ENCODE measurements at places on chromosomes 12 and 14. TPM values are rescaled to one million over a fixed set of nuclear protein-coding genes. Genes with fewer than 3 reads are reported as not detected.

TSPAN19 gene
- not detected for total RNA-seq

CPNE6 gene
- total RNA-seq, result not detected

PKP2 gene
- not detected for total RNA-seq

PALS1 gene
- 155 TPM for total RNA-seq

CAPZA3 gene
- not detected for total RNA-seq

DTX1 gene
- total RNA-seq, result 4.5 TPM

LRRIQ1 gene
- total RNA-seq, result not detected

RNF212B gene
- total RNA-seq, result not detected

LYZ gene
- 4.5 TPM for total RNA-seq

SMOC1 gene
- 16.6 TPM for total RNA-seq

NYNRIN gene
- total RNA-seq, result 23.1 TPM

ERBB3 gene
- total RNA-seq, result 3.2 TPM

BRI3BP gene
- 2.1 TPM for total RNA-seq

MSI1 gene
- total RNA-seq, result 0.11 TPM

LRP1-AS gene
- total RNA-seq, result not detected

PTHLH gene
- total RNA-seq, result not detected

NKX2-1 gene
- total RNA-seq, result not detected

AKAP3 gene
- 2.8 TPM for total RNA-seq

CLEC2A gene
- not detected for total RNA-seq

TAS2R7 gene
- not detected for total RNA-seq

PAX9 gene
- total RNA-seq, result not detected

GPN3 gene
- 5.6 TPM for total RNA-seq

OTOGL gene
- not detected for total RNA-seq

RNASE2 gene
- not detected for total RNA-seq

KLHDC2 gene
- 11.7 TPM for total RNA-seq

FBXO21 gene
- 35.9 TPM for total RNA-seq

VDR gene
- 13.1 TPM for total RNA-seq

OR4E2 gene
- not detected for total RNA-seq

SLC4A8 gene
- total RNA-seq, result not detected
